ENCODE measurements at places on chromosomes 3 and 15.

GRCh38 chr3:116029266-116029665 lies 406.0 kb downstream of the GAP43 start:
- no peak for DNase-seq

DNA sequence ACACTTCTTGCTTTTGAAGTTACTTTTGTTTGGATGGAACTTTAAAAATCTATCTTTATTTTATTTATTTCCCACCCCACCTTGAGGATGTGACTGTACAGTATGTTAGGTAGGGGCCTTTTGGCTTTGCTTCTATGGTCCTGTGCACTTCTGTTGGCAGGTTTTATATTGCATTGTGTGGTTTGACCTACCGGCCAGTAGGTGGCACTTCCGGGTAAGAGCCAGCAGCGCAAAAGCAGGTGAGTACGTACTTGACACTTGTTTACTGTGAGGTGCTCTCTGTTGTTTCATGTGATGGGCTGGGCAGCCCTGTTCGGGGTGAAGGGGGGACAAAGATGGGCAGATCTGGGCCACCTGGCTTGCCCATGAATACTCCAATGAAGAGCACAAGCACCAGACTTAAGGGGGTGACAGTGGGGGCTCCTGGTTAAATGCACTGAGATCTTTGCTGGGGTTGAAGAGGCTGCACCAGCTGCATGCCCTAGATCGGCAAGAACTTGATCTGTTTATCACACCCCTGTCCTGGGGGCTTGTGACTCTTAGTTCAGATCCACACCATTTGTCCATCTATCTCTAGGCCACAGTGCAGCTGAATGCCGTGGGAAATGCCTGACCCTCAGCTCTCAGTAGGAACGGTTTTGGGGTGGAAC lies 131.6 kb downstream of the NLGN1 start:
- DNase-seq = no peak

DNA sequence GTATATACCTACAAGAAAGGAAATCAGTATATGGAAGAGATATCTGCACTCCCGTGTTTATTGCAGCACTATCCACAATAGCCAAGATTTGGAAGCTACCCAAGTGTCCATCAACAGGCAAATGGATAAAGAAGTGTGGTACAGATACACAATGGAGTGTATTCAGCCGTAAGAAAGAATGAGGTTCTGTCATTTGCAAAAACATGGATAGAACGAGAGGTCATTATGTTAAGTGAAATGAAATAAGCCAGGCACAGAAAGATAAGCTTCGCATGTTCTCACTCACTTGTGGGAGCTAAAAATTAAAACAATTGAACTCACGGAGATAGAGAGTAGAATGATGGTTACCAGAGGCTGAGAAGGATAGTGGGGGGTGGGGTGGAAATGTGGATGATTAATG lies 53.1 kb downstream of the FAM81A start:
- DNase-seq = no peak

DNA sequence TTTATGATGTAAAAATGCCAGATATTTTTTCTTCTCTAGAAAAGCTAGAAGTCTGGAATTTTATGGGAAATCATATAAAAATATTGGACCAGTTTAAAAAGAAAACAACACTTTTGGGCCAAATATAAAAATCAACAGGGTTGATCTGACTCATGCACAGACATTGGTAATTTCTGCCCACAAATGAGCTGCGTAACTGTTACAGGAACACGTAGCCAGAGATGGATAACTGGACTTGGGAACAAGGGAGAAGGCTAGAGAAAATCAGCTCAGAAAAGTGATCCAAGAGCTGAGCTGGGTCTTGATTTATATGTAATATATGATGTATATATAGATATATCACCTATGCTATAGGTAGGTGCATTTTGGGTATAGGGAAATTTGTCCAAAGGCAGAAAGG lies 36.8 kb upstream of the NAALADL2 start:
- no peak for DNase-seq

- no peak for DNase-seq
Observed at GRCh38 chr3:148331081-148331846, 366.4 kb upstream of the AGTR1 start.

DNA sequence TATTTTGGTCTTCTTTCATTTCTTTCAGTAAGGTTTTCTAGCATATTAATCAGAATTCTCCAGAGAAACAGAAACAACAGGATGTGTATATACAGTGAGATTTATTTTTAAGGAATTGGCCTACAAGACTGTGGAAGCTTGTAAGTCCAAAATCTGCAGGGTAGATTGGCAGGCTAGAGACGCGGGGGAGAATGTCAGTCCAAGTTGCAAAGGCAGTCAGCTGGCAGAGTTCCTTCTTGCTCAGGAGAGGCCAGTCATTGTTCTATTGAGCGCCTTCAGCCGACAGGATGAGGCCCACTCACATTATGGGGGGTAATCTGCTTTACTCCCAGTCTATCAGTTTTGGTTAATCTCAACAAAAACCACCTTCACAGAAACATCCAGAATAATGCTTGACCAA lies 133.4 kb upstream of the UBE3A start:
- no peak for DNase-seq

DNA sequence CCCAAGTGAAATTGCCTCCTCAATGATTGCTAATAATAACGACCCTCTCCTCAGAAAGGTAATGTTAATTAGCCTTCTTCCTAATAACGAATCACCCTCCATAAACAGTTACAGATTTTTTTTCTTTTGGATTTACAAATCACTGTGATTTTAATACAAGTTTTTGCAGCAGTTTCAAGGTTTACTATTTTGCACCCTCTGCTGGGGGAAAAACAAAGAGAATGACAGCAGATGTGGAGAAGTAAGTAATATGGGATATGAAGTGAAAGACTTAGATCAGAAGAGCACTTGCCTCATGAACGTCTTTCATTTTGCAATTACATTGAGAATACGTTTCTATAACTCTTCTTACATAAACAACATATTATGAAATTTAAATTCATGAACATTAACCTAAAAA lies 16.1 kb upstream of the CNTN3 start:
- no peak for DNase-seq

DNA sequence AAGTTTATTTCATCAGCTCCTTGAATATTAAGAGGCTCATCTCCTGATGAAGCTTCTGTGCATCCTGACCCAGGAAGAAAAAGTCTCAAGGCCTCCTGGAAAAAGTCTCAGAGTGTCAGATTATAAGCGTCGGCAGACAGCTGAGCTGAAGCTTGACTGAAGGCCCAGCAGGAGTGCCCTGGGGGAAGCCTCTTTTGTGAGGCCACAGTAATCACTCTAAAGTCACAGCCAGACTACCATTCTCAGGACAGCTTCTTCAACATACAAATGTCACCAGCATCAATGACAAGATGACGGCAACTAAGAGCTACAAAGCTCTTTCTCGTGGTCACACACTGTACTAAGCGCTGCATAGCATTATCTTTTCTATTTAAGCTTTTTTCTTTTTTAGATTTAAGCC lies 72.7 kb upstream of the LRRN1 start:
- DNase-seq = no peak

- no peak for DNase-seq
Observed at GRCh38 chr3:122982216-122983185, 45.1 kb downstream of the SEMA5B start.

DNA sequence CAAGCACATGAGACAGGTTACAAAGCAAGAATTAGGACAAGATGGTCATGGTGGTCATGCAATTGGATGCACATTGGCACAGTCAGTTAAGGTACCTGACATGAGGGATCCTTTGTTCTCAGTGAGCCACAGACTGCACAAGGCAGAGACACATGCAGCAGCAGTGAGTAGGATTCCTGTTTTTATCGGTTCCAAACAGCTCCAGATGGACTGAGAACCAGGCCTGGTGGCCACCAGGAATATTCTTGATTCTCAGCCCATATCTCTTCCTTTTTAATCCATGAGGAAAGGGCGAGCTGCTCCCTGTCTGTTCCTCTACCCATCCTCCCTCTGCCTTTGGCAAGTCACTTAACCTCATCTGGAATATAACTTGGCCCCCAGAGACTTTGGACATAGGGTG lies 410.8 kb downstream of the GAP43 start:
- DNase-seq = no peak

- DNase-seq = no peak
Observed at GRCh38 chr3:125401402-125401801, 26.3 kb upstream of the ZNF148 start.

DNA sequence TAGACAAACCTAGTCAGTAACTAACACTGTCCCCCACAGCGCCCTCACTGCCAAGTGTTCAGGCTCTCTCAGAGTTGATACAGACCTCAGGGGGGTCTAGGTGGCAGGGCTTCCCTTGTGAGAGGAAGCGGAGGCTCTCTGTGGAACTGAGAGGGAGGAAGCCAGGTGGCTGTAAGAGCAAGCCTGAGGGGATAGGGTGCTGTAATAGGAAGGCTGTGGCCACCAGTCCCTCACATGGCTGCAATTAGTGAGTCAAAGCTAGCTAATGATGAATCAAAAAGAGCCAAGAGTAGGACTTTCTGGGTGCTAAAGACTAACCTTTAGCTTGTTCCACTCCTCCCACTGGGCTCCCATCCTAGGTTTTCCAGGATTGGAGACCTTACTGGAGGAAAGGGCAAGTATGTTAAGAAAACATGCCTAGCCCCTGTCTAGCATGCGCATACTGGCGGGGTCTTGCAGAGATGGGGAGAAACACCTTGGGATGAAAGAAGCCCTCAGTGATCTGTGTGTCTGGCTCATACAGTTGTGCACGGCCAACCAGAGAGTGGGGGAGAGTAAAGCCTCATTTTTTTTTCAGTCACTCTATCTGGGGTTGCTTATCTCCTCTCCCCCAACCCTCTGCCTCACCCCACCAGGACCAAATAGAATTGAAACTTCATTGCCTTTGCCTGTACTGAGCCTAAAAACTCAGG lies 13.3 kb upstream of the SOX2 start:
- no peak for DNase-seq

GRCh38 chr15:48422401-48422800 lies 91.2 kb downstream of the DUT start:
- no peak for DNase-seq

DNA sequence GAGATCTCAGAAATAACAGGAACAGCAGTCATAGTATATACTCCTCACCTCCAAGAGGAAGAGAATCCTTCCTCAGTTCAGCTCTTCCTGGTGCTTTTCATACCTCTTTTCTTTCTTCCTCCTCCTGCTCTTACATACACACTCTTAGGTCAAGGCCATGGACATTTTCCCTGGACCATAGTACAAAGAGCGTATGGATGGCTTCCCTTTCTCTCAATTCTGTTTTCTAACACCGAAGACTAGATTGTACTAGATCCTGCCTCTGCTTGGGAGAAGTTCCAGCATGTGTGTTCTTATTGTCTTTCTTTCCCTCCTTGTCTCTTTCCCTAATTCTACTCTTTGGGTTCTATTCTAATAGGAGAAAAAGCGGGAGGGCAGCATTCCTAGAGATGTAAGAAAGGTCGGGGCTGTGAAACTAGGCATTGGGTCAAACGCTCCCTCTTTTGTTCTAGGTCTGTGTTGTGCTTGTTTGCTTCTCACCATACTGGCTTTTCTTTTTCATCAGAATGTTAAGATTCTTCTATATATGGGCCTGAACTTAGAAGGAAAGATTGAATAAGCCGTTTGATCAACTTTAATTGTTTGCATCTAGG lies 77.4 kb downstream of the VPS8 start:
- DNase-seq = no peak

Data from GM18507 (cell line).